ENCODE measurements at places on chromosomes 16 and 17.

DNA sequence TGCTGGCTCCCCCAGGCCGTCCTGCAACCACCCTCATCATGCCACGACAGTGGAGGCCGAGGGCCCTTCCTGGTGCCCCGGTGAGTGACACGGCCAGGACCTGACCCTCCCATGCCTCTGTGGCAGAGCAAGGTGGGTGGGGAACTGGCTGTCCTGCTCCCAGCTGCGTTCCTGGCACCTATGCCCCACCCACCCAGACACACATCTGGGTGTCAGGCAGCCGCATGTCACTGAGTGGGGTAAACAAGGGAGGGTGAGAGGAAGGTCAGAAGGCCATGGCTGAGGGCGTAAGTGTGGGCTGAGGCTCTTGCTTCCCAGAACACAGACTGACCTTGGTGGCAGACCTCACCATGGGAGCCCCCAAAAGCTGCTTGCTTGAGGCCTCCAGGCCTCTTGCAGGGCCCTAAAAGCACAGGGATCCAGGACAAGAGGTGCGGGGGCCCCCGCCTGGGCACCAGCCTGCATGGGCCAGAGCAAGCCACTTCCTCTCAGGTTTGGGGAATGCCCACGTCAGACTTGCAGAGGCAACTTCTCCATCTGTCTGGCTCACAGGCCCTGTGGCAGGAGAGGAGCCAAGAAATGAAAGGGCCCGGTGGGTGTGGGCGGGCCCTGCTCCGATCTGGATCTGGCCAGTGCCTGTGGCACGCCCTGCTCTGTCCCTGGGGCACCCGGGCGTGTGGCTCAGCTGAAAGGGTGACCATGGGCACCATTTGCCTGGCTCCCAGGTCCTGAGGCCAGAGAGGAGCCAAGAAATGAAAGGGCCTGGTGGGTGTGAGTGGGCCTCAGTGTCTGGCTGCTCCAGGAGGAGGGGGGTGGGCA is 3.9 kb upstream of the CCDC57 start:
- DNase-seq = no peak

DNA sequence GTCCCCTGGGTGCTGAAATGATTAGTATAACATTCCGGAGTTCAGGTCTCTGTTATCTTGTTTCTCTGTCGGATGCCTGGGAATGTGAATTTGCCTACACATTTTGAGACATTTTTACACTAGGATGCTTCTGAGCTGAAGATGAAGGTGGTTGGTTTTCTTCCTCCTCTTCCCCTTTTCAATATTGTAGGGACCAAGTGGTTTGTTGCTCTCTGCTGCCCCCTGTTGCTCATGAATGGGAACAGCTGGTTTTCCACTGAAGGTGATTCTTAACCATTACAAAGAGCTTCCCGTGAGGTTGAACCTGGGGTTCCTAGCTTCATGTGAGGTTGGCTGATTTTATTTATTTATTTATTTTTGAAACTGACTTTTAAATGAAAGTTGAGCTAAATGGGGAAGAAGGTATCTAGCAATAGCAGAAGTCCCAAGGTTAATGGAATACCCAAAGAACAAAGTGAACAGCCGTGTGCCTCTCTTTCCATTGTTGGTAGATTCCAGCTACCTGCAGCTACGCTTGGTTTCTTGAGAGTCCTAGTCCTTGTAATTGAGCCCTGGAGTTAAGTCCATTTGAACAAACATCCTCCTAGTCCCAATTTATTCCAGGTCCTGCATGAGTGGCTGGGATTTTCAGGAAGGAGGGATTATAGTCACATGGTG is 983.9 kb upstream of the EEF2KMT start:
- no peak for DNase-seq

DNA sequence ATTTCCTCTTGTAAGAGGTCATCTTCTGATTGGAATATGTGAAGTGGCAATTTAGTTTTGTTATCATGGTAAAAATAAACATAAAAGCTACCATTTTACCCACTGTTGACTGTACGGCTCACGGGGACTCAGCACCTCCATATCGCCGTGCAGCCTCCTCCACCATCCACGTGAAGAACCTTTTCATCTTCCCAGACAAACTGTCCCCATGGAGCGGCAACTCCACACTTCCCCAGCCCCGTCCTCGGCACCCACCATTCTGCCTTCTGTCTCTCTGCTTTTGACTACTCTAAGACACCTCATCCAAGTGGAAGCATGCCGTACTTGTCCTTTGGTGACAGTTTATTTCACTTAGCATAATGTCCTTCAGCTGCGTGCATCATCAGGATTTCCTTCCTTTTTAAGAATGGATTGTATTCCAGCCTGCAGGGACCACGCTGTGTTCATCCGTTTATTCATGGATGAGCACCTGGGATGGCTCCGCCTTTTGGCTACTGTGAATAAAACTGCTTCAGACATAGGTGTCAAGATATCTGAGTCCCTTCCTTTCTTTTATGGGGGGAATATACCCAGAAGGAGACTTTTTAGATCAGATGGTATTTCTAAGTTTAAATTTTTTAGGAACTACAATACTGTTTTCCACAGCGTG is 14.3 kb downstream of the FBXO31 start:
- peak; percentile 47 for DNase-seq

DNA sequence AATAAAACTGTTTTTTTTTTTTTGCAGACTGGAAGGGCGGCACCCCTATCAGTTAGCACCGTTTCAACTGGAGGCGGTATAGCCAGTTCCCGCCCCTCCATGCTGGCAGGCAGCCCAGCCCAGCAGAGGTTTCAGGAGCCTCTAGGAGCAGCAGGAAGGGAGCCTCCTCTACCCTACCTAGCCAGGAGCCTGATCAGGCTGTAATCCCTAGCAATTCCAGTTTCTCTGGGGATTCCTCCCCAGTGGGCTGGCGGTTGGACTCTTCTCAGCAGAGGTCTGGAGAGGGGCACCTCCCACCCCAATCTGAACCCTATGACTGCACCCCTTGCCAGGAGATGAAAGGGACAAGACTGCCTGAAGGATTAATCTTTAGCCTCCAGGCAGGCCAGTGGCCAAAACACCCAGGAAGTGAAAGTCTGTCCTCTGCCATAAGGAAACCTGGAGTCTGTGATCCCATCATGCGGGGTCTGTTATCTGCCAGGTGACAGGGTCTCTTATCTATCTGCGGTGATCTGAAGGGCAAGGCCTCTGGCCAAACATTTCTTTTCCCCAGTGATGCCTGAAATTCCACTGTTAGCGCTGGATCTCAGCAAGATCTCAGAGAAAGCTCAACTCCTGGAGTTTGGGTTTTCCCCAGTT is 4.9 kb upstream of the CDH1 start:
- no peak for DNase-seq

DNA sequence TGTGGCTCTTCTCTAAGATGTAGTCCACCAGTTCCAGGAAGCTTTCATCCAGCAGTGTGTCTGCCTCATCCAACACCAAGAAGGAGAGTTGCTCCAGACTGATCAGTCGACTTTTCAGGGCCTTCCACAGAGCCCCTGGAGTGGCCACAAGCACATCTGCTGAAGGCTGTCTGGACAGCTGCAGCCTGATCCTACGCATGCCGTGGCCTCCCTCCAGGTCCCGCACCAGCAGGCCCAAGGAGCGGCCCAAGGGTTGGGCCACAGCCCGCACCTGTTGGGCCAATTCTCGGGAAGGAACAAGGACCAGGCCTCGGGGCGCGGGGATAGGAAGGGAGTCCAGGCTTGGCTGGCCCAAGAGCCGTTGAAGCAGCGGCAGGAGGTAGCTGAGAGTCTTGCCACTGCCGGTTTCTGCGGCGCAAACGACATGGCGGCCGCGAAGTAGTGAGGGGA is 729 bp downstream of the DDX28 start:
- no peak for DNase-seq

DNA sequence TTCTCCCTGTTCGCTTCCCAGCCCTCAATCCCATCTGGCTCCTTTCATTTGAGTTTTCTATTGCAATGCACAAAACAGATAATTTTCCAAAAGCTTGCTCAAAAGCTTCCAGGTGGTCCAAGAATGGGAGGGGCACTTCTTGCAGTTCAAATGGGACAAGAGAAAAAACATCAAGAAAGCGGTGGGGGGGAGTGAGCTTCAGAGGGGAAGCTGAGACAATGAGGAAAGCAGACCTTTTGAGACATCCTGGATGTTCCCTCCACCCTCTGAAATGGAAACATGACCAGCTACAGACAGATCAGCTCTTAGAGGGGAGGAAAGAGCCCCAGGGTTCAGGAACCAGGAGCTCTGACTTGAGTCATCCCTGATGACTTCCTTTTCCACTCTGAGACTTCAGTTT is 368.2 kb downstream of the SLC39A11 start:
- DNase-seq = no peak

GRCh38 chr16:10678655-10679054 is 16.1 kb downstream of the TEKT5 start:
- DNase-seq = no peak

- DNase-seq = peak; percentile 67
Observed at GRCh38 chr17:29116804-29117753, 63.1 kb downstream of the MYO18A start.

GRCh38 chr17:36777118-36777517 is 160.2 kb upstream of the LHX1 start:
- DNase-seq = peak; percentile 19

DNA sequence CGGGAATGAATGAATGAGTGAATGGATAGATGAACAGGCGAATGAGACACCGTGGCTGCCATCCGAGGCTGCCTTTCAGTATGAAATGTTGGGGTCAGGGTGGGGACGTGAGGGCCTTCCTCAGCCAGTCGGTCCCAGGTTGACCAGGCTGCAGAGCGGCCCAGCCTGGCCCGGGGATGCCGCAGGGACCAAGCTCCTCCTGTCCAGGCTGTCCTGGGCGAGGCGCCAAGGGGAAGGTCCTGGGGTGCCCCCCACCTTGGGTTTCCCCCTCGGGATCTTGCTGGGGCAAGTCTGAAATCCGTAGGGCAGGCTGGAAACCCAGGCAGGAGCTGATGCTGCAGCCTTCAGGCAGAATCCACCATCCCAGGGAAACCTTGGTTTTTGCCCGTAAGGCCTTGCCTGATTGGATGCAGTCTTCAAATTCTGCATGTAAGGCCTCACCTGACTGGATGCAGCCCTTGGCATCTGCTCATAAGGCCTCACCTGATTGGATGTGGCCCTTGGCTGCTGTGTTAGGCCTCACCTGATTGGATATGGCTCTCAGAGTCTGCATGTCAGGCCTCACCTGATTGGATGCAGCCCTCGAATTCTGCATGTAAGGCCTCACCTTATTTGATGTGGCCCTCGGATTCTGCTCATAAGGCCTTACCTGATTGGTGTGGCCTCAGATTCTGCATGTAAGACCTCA is 61.7 kb upstream of the ZNF469 start:
- no peak for DNase-seq

Data from dermis microvascular lymphatic vessel endothelial cell (primary cell).